ENCODE measurements at places on chromosomes 4 and X. TPM values are rescaled to one million over a fixed set of nuclear protein-coding genes. Genes with fewer than 3 reads are reported as not detected.

The KANTR gene
- 6.4 TPM for total RNA-seq

The CFAP99 gene
- total RNA-seq, result not detected

The PDGFRA gene
- 11.9 TPM for total RNA-seq

The LRAT gene
- 0.86 TPM for total RNA-seq

The FGF13 gene
- 0.83 TPM for total RNA-seq

The TMEM154 gene
- total RNA-seq, result 1.4 TPM

The KLHL13 gene
- 9.0 TPM for total RNA-seq

The MID1 gene
- 7.0 TPM for total RNA-seq

The MAGEC1 gene
- not detected for total RNA-seq

The PWWP3B gene
- 13.2 TPM for total RNA-seq

The SHROOM4 gene
- 8.1 TPM for total RNA-seq

The ASB11 gene
- total RNA-seq, result 90.0 TPM

The FAM13A gene
- 11.5 TPM for total RNA-seq

The CLIC2 gene
- 7.3 TPM for total RNA-seq

The TMPRSS11F gene
- not detected for total RNA-seq

The PABPC1L2A gene
- not detected for total RNA-seq

The TCEAL6 gene
- not detected for total RNA-seq

- no peak for DNase-seq
Observed at GRCh38 chr4:59748433-59748832, 1451.7 kb upstream of the ADGRL3 start.

- DNase-seq, result no peak
Observed at GRCh38 chr4:80006935-80007744, 65.9 kb downstream of the ANTXR2 start.

DNA sequence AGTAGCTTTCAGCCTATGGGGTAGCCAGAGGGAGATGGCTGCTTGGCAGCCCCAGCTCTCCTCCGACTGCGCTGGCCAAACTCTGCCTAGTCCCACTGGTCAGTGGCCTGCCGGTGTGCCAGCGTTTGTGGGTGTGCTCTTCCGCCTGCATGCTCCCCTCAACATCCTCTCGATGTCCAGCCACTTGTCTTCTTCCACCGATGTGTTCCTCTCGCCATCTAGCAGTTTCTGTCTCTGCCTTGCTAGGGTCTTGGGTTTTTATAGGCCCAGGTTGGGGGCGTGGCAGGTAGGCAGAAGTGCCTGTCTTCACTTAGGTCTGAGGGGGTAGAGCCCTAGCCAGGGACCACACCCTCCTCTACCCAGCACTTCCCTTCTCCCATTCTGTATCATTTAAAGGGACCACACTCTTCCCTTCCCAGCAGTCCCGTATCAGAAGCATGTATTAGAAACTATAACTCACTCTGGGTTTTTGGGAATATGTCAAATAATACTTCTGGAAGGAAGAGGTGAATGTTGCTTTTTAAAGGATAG is 124.4 kb downstream of the KDM6A start:
- no peak for DNase-seq

GRCh38 chr4:151851354-151851753 is 90.5 kb upstream of the GATB start:
- DNase-seq, result no peak

DNA sequence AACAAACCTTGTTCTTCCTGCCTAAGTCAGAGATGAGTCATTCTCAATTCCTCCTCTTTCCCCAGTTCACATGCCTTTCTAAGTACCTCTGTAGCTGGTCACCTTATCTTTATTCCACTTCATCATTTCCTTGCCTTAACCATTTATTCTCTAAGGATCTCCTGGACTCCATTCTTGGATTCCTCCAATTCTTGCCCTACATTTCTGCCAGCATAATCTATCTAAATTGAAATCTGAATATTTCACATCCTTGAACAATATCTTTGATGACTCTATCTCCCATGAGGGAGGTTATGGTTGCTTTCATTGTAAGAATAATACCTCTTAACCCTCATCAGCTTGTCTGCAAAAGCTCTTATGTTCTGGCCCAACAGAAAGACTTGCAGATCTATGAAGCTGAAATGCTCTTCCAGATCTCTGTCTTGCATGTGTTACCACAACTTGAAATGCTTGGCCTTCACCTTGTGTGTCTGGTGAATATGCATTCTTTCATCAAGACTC is 28.6 kb upstream of the PDE5A start:
- DNase-seq, result no peak

GRCh38 chrX:134460862-134461220 is 876 bp downstream of the HPRT1 start:
- DNase-seq, result no peak

- no peak for DNase-seq
Observed at GRCh38 chr4:150318527-150318926, 240.3 kb downstream of the DCLK2 start.

- no peak for DNase-seq
Observed at GRCh38 chr4:47891928-47892327, 22.5 kb downstream of the NFXL1 start.

DNA sequence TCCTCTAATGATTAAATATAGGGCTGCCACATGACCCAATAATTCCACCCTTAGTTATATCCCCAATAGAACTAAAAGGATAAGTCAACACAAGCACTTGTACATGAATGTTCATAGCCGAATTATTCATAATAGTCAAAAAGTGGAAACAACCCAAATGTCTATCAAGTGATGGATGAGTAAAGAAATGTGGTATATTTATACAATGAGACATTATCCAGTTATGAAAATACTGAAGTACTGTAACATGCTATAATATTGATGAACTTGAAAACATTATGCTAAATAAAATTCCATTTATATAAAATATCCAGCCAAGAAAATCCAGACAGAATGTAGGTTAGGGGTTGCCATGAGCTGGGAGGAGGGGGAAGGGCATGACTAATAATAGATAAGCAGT is 436.7 kb upstream of the AADAT start:
- no peak for DNase-seq

GRCh38 chr4:78613522-78614321 is 62.2 kb downstream of the ANXA3 start:
- no peak for DNase-seq

DNA sequence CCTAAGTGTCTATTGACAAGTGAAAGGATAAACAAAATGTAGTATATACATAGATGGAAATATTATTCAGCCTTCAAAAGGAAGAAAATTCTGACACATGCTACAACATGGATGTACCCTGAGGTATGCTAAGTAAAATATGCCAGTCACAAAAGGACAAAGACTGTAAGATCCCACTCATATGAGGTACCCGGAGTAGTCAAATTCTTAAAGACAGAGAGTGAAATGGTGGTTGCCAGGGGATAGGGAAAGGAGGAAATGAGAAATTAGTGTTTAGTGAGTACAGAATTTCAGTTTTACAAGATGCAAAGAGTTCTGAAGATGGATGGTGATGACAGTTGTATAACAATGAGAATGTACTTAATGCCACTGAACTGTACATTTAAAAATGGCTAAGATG is 102.3 kb upstream of the NAP1L5 start:
- DNase-seq, result no peak

- no peak for DNase-seq
Observed at GRCh38 chrX:42533761-42534160, 244.2 kb downstream of the PPP1R2C start.

GRCh38 chr4:86935566-86935852 is 698 bp downstream of the AFF1 start:
- DNase-seq, result peak; percentile 69

DNA sequence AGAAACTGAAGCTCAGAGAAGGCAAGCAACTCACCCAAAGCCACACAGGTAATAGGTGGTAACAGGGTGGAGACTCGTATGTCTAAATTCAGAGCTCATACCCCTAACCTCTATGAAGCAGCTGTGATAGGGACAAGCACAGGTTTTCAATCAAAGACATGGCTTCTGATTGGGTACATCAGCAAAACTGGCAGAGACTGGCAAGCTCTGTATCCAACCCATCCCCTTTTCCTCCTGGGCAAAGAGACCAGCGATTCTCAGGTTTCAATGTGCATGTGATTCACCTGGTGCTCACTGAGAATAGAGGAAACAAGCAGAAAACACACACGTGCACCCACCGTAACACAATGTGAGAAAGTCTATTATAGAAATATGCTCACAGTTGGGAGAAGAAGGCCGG is 153.0 kb downstream of the SMIM20 start:
- DNase-seq, result no peak

DNA sequence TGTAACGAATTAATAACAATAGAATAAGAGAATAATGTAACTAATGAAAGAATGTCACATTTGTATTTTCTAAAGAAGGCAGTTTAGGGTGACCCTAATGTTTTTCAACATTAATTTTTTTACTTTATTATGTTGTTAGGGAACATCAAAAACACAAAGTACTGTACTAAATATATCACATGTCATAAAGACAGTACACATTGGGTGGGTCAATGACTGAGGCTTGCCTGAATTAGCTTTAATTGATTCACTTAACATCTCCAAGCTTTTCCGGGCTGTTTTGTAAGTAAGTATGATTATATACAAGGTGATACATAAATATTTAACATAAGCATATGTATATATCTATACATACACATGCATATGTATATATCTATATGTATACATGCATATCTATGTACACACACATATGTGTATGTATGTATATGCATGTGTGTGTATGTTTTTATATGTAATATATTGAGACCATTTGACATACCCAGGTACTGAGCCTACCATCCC is 43.4 kb upstream of the KLF3 start:
- DNase-seq, result no peak

DNA sequence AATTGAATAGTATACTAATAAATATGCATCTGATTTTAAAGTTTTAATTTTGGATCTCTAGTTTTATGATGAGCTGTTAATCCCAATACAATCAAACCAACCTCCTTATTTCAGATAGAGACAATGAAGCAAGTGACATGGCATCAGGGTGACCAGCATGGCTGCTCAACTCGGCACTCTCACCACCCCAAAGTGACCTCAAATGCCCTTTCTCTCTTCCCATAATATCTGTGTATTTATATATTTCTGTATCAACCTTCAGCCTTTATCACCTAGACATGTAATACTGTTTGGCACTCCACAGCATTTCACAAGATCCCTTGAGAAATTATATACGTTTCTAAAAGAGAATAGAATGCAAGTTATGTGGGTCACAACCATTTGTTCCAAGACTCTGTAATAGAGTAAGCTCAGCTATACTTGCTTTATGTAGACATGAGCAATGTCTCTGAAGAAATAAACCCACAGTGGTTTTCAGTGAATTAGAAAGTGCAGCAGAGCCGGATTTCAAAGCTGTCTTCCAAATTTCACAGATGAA is 1623.2 kb upstream of the PABPC4L start:
- DNase-seq, result no peak

GRCh38 chrX:57587607-57588006 is 4.2 kb upstream of the ZXDB start:
- no peak for DNase-seq

DNA sequence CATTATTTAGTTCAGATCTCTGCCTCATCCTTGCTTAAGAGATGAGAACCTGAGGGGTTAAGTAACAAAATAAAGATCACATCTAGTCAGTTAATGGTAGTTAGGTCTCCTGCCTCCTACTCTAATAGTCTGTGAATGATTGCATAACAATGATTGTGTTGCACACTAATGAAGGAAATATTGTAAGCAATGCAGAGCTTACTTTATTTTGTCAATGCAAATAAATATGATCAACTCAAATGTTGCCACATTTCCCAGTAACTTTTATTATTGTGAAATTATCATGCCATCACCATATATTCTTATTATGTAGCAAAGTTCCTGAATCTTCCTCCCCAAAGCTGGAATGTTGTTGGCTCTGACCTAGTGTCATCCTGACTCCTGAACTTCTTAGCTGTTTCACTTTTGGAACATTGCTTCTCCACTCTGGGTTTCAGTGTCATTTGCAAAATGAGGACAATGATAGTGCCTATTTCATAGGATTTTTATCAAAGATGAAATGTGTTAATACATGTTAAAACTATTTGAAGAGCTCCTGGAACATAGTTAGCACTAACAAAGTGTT is 17.0 kb upstream of the GABRA4 start:
- no peak for DNase-seq

DNA sequence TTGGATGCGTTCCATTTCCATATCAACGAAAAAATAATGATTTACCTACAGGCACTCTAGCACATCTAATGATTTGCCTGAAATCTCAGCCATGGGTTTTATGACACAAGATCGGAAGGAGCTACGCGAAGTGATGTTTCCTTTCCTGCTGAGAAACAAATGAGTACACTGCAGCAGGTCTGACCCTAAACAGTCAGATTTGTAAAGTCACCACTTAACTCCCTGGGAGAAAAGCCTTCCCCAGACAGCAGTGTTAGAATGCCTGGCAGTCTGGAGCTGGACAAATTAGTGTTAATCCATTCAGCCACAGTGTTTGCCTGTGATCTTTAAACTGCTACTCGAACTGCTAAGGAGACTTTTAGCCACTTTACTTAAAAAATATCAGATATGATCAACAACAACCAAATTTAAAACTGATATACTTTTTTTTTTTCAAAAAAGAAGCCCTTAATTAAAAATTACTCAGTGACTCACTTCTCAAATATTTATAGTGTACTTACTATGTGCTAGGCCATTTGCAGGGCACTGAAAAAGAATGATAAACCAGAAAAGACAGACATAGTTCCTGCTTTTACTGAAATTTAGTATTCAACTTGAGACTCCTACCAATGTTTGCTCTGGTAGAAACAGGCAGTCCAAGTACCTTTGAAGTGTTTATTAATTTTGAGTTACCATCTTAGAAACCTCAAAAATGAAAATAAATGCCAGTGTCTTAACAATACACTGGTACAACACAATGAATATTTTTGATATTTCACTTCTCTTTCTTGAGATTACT is 104.5 kb downstream of the SHISA3 start:
- DNase-seq, result no peak

DNA sequence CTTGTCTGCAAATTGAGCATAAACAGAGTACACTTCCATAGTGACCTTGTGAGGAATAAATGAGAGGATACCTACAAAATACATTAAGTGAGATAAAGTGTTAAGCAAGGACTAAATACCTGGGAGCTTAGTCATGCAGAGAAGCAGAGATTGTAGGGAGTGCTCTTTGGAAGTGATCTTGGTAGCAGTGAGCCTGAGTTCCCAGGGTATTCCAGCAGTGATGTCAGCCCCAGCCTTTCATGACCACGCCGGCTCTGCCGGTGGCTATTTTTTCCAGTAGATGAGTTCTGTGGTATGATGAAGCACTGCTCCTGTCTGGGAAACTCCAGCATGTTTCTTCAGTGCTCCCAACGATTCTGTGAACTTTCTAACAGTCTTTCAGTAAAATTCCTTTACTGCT is 391.5 kb upstream of the IGFBP7 start:
- peak; percentile 80 for DNase-seq

- no peak for DNase-seq
Observed at GRCh38 chr4:158871335-158871724, 102.5 kb downstream of the FNIP2 start.

DNA sequence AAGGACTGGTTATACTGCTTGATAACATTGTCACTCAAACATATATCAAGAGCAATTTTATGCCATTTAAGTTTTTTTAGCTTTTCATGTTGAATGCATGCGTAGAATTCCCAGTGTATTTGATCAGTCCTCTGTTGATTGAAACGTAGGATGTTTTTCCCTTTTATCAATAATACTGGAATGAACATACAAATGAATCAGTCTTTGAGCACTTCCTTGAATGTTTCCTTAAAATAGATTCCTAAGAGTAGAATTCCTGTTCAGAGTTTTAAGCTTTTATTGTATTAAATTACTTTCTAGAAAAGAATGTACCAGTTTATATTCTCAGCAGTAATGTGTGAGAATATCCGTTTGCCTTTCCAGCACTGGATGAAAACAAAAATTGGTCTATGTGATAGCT is 37.8 kb downstream of the ADD1 start:
- DNase-seq, result no peak

GRCh38 chrX:41025926-41026701 is 59.1 kb upstream of the USP9X start:
- DNase-seq, result no peak

GRCh38 chr4:23654791-23655190 is 235.1 kb downstream of the PPARGC1A start:
- no peak for DNase-seq
